ENCODE measurements at places on chromosomes 12 and 14.

GRCh38 chr12:2422591-2422990 lies 369.8 kb downstream of the CACNA1C start:
- DNase-seq, result no peak

GRCh38 chr12:13942826-13943225 lies 38.6 kb downstream of the GRIN2B start:
- no peak for DNase-seq

DNA sequence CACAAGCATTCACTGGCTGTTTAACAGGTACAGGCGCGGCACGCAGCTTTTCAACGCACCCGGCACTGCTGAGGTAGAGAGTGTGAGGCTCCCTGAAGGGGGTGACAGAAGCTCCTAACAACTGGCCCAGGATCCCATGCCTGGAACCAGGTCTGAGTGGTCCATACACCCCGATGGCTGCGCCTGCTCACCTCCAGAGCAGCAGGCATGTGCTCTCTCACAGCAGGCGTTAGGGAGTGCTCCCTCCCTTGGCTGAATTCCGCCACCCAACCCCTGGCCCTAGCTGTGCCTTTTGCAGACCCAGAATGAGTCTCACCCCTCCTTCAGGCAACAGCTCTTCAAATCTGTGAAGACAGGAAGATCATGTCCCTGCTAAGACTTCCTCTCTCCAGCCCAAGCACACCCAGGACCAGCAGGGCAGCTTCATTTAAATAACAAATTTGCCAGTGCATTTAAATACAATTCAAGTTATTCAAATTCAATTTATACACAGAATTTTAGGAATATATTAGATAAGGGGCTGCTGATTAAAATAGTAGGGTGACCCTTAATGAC lies 86.0 kb downstream of the SETD3 start:
- no peak for DNase-seq

DNA sequence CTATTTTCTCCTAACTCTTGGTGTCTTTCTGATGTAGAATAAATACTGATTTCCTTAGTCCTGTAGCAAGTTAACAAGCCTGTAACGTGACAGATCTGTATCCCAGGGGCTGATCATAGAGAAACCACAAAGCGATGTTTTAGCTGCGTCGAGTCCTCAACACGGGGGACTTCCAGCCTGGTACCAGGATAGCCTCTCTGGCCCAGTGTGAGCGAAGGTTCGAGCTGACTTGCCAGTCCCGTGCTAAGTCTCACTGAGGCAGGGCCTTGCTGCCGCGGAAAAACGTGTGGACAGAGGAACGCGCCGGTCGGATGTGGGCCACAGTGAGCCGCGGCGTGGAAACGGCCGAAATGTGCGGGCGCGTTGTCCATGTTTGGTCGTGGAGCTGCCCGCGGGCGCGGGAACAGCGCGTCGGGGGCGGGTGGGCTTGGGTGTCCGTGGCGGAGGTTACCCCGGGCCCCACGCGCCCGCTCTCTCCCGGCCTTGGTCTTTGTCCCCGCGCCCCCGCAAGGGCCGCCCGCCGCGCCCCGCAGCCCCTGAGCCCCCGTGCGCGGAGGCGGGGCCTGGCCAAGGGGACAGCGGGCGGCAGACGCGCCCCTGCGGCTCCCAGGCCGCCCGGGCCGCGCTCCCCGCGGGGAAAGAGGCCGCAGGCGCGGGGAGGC lies 531 bp upstream of the EML1 start:
- DNase-seq, result no peak

DNA sequence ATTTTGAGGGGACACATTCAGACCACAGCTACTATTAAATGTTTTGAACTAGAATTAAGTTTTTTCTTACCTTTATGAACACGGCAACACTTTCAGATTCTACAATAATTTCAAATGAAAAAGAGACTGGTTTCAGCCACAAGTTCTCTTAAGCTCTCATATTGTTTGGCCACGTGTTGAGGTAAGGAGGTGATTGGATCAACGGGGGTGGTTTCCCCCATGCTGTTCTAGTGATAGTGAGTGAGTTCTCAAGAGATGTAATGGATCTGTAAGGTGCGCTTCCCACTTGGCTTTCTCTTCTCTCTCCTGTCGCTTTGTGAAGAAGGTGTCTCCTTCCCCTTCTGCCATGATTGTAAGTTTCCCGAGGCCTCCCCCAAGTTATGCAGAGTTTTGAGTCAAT lies 48.9 kb upstream of the DYRK2 start:
- no peak for DNase-seq

GRCh38 chr12:52977170-52977569 lies 28.3 kb downstream of the KRT18 start:
- DNase-seq, result no peak

DNA sequence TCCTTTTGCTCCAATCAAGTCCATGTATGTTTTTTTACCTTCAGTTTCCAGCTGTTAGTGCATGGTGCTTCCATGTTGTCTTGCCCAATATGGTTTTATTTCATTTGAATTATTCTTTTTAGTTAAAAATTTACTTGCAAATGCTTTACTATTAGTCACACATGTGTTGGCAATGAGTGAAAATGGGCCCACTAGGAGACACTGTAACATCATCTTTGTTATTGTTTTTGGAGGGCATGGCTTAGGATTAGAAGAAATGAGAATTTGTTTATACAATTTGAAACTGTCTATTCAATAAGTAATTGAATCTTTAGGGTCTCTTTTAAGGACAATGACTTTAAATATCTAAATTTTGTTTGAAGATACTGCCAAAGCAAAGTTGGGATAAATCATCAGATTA lies 133.7 kb downstream of the BRMS1L start:
- no peak for DNase-seq

GRCh38 chr12:6336889-6337853 lies 4.7 kb downstream of the TNFRSF1A start:
- DNase-seq, result peak; percentile 82

- no peak for DNase-seq
These were observed 13.5 kb downstream of the ANHX start for GRCh38 chr12:133222211-133222610.

DNA sequence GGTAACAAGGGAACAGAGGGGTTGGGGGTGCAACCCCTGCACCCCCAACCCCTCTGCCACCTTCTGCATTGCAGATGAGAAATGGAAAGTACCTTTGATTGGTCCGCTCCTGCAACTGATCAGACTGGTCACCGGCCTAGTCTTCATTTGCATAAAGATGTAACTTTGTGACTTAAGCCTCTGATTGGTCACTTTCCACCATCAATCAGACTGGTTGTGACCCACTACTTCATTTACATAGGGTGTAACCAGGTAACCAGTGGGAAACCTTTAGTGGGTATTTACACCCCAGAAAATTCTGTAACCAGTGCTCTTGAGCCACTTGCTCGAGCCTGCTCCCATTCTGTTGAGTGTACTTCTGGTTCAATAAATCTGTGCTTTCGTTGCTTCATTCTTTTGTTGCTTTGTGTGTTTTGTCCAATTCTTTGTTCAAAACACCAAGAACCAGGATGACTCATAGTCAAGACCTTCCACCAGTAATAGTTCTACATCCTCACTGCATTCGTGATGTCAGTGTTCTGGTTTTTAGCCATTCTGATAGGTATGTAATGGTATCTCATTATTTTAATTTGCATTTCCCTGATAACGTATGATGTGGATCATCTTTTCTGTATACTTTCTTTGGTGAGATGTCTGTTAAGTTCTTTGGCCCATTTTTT lies 30.8 kb downstream of the LEMD3 start:
- no peak for DNase-seq

GRCh38 chr12:7047306-7047705 lies 13.2 kb upstream of the C1S start:
- peak; percentile 61 for DNase-seq

DNA sequence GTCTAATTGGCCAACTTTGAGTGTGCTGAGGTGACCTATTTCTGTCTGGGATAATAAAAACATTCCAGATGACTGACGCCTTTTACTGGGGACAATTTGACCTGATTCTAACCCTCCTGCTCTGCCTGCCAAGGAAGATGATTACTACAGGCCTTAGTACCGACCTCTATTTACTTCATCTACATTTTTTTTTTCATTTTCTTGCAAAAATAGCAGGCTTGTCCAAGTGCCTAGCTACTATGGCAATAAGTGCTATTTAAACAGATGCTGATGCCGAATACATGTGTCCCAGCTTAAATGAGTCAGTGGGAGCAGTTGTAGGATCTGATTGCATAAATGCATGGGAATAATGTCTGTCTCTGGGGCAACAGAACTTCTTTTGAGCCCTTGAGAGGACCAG lies 254.3 kb downstream of the RGS6 start:
- DNase-seq, result no peak

DNA sequence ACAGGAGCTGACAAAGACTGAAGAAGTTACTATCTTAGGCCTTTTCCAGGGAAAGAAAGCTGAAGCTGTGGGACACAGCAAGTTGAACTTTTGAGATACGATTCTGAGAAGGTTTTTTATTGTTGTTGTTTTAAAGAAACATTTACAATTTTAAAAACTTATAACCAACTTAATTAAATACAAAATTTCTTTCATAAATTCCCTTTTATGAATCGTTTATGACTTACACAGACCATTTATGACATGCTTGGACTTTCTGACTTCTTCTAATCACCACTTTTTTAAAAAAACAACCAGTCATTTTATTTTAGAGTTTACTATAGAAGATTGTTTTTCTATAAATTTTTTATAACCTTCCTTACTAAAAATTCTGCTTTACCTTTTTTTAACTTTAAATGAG lies 68.7 kb downstream of the DHRS2 start:
- no peak for DNase-seq

DNA sequence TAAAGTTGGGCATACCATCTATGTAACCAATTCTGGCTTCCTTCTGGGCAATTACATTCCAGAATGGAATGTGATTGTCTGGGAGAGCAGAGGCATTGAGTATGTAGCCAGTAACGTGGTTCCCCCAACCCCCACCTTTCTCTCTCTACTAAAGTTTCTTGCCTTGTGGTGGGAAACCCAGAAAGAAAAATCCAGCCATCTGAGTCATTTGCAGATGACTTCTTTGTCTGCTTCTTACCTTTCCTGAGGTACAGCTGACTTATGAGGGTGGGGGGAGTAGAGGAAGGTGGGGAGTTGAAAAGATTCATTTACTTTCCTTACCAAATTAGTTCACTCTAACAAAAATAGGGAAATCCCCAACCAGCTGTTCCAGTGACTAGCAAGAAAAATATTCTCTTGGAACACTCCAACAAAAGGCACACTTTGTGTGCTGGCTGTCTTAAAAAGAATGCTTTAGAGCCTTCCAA lies 112.1 kb upstream of the FRMD6 start:
- no peak for DNase-seq

GRCh38 chr12:50185970-50186663 lies 18.9 kb upstream of the CERS5 start:
- DNase-seq, result no peak

GRCh38 chr14:102822311-102822863 lies 45.1 kb downstream of the TRAF3 start:
- DNase-seq, result no peak

- DNase-seq, result no peak
These were observed 33.4 kb upstream of the DDHD1 start for GRCh38 chr14:53186532-53186931.

- no peak for DNase-seq
These were observed 13.2 kb downstream of the LALBA start for GRCh38 chr12:48556631-48557030.

DNA sequence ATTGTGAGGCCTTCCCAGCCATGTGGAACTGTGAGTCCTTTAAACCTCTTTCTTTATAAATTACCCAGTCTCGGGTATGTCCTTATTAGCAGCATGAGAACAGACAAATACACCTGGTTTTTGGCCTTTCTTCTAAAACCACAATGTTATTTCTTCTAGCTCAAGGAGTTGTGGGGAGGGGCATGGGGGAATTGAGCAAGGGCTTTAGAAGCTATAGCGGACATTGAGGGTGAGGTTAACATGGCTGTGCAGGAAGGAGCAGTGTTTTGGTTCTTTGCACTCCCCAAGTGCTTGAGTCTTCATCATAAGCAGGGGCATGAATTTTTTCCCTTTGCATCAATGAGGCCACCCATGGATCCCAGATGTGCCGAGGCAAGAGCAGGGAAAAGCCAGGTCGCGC lies 86.8 kb downstream of the SPRING1 start:
- no peak for DNase-seq

GRCh38 chr12:53211476-53212381 lies 4.7 kb upstream of the ITGB7 start:
- DNase-seq, result no peak

DNA sequence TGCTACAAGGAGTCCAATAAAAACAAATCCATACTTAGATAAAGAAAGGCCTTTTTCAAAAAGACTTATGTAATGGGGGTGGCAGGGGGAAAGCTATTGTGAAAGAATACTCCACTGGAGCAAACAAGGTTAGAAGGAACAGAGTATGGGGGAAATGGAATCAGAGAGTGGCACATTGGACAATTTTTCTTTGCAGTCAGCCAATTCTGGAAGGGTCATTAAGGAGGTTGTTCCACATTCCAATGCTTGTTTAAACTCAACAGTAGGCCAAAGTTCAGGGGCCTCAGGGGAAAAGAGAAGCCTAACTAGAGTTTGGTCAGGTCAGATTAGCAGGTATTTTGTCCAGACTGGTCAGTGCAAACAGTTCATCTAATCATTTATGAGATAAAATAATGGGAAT lies 105.2 kb upstream of the RESF1 start:
- DNase-seq, result no peak

- no peak for DNase-seq
These were observed 163.9 kb downstream of the TBX5 start for GRCh38 chr12:114241973-114242434.

- DNase-seq, result no peak
These were observed 15.3 kb upstream of the ADSS1 start for GRCh38 chr14:104708606-104709268.

DNA sequence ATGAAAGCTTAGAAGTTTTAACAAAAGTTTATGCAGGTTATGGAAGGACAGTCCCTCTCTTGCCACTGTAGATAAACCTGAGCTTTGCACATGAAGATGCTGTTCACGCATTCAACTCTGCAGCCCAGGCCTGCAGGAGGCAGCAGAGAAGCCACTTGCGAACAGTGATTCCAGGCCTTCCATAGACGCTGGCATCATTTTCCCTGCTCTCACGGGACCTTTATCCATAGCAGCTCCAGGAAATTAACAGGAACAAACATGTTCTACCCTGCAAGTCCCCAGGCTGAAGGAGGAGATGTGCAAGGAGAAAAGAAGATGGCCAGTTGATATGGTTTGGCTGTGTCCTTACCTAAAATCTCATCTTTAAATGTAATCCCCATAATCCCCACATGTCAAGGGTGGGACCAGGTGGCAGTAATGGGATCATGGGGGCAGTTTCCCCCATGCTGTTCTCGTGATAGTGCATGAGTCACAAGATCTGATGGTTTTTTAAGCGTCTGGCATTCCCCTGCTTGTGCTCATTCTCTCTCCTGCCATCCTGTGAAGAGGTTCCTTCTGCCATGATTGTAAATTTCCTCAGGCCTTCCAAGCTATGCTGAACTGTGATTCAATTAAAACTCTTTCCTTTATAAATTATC lies 2.0 kb downstream of the ERP27 start:
- DNase-seq, result no peak
